ENCODE measurements at places on chromosomes 11 and 22. TPM values are rescaled to one million over a fixed set of nuclear protein-coding genes. Genes with fewer than 3 reads are reported as not detected.

Gene OR8G1
- not detected for total RNA-seq

Gene ST14
- 8.8 TPM for total RNA-seq

- no peaks in the 10 kb centered on the region for H3K4me1 ChIP-seq
- H3K4me3 ChIP-seq, result no peak overlapping the region
- H3K36me3 ChIP-seq, result no peaks in the 10 kb centered on the region
- DNase-seq, result no peak
These were observed 1154.3 kb downstream of the FAM181B start for GRCh38 chr11:81579339-81579738.

GRCh38 chr11:63882555-63883242 is 34.3 kb downstream of the RCOR2 start:
- H3K36me3 ChIP-seq, result no peaks in the 10 kb centered on the region
- H3K4me3 ChIP-seq, result no peak overlapping the region
- no peak overlapping the region for H3K27ac ChIP-seq
- DNase-seq, result no peak

GRCh38 chr11:8019314-8020243 is 32.4 kb downstream of the EIF3F start:
- peak overlapping the region; percentile 47 for H3K27ac ChIP-seq
- peaks cover 4% of the 10 kb centered on the region for H3K27me3 ChIP-seq
- H3K36me3 ChIP-seq, result no peaks in the 10 kb centered on the region
- peak overlapping the region; percentile 62 for H3K4me3 ChIP-seq
- H3K4me1 ChIP-seq, result peaks cover 4% of the 10 kb centered on the region

DNA sequence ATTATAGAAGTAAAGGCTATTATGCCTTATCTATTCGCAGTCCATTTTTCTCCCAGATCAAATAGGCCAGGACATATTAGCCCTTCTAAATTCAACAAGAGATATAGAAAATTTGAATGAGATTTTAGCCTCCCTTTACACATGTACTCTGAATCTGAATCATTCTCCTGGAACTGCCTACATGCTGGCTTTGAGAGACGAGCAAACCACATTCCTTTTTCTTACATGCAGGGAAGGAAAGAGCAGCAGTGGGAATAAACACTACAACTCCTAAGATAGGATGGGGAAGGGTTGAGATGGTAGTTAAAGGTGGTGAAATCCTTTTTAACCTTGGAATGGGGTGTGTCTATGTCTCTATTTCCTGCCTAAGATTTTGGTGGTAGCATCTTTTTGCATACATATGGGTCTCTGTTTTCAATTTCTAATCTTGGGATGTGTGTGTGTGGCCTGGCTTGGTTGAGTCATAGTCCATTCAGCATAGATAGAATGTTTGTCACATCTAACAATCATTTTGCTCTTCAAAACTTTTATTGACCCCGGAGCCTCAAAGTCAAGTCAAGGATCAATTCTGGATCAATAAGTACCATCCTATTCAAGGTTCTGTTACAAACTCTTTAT is 11.1 kb upstream of the OOSP2 start:
- H3K27ac ChIP-seq, result no peak overlapping the region
- DNase-seq, result no peak
- no peaks in the 10 kb centered on the region for H3K36me3 ChIP-seq
- H3K4me3 ChIP-seq, result no peak overlapping the region
- H3K4me1 ChIP-seq, result no peaks in the 10 kb centered on the region

Measured in naive thymus-derived CD4-positive, alpha-beta T cell (primary cell).